ENCODE measurements at places on chromosomes 6 and 20.
A peak's percentile ranks its signal among the peaks of the same experiment; 100 is the strongest.

- DNase-seq, result no peak
Measured at GRCh38 chr6:111228094-111228493, 140.8 kb downstream of the SLC16A10 start.

GRCh38 chr6:113530769-113531168 is 326.4 kb upstream of the MARCKS start:
- DNase-seq, result peak; percentile 36

GRCh38 chr6:16776394-16777017 is 15.2 kb upstream of the ATXN1 start:
- no peak for DNase-seq

GRCh38 chr6:144659202-144660182 is 374.4 kb downstream of the UTRN start:
- no peak for DNase-seq

DNA sequence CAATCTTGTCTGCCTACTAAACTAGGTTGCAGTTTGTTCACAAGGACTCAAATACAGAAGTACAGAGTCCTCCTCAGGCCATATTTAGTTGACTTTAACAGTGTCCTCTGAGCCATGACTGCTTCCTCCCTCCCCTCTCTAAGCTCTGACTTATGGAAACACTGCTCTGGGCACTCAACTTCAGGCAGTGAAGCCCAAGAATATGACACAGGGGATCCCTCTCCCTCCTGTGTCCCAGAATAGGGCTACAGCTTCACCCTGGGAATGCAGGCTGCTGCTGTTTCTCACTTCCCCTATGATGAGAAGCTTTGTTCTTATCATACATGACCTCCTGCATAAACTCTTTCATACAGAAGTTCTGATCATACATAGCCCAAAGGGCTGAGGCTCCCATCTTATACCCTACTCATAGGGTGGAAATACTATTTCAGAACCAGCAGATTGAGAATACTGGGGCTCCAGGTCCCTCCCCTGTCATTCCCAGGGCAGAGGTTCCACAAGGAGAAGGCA is 97.3 kb upstream of the UST start:
- DNase-seq, result no peak
